Activated T-cell treated with anti-CD3 and anti-CD28 coated beads, Interleukin-2, amount 50 U/mL, for 24 hours (primary cell): ENCODE measurements at places on chromosomes 7 and 10.

- DNase-seq = no peak
Observed at GRCh38 chr7:109532262-109532992, 962.8 kb downstream of the DNAJB9 start.

GRCh38 chr7:149855361-149856305 is 17.5 kb downstream of the ZNF862 start:
- no peak for DNase-seq

- DNase-seq = no peak
Observed at GRCh38 chr10:125455431-125455830, 227.5 kb downstream of the TEX36 start.

GRCh38 chr10:120688928-120689327 is 162.2 kb upstream of the WDR11 start:
- DNase-seq = no peak

DNA sequence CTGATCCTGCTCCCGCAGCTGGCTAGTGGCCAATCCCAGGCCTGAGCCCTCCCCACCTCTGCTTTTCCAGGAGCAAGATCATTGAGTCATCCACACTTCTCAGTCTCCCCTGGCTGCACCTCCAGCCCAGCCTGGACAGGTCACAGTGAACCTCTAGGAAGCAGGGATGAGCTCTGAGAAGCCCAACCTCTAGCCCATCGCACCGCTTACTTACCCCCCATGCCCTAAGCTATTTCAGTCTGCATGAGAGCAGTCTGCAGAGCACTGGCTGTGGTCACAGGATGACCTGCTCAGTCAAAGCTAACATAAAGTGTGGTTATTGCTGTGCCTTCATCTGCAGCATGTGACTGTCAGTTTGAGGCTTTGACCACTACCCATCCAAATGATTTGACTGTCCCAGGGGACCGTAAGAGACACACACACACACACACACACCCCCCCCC is 129.2 kb downstream of the SORBS1 start:
- DNase-seq = no peak

DNA sequence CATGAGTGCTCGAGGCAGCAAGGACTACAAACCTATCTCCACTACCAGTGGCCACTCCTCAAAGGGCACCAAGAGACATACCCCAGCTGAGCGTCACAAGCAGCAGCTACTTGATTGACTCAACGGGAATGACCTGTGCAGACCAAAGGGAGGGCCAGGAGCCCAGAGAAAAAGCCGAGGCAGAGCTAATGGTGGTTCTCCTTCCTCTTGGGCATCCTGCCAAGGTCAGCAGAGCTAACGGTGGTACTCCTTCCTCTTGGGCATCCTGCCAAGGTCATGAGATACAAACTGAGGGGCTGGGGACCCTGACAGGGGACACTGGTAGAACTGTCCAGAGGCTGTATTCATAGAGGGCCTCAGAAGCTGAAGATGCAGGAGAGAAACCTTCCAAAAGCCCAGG is 60.4 kb downstream of the FAM53B start:
- no peak for DNase-seq

GRCh38 chr10:117408436-117409384 is 33.5 kb upstream of the PDZD8 start:
- no peak for DNase-seq

DNA sequence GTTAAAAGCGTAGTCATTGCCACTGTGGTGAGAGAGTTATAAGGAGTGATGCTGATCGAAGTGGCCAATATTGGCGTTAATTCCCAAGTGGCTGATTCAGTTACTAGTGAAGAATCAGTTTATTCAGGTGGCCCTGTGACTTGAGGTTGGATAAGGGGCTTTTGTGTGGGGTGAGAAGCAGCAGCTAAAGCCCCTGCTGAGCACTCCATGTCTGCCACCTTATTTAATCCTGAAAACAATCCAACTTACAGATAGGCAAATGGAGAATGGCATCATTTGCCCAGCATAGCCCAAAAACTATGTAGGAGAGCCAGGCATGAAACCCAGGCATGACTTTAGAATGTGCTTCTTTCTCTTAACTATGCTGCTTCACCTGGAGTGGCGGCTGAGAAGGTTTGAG is 222.8 kb upstream of the KLF6 start:
- no peak for DNase-seq

- DNase-seq = no peak
Observed at GRCh38 chr7:149180722-149181449, 14.5 kb upstream of the ZNF282 start.

GRCh38 chr7:155365146-155365874 is 67.6 kb downstream of the INSIG1 start:
- no peak for DNase-seq

DNA sequence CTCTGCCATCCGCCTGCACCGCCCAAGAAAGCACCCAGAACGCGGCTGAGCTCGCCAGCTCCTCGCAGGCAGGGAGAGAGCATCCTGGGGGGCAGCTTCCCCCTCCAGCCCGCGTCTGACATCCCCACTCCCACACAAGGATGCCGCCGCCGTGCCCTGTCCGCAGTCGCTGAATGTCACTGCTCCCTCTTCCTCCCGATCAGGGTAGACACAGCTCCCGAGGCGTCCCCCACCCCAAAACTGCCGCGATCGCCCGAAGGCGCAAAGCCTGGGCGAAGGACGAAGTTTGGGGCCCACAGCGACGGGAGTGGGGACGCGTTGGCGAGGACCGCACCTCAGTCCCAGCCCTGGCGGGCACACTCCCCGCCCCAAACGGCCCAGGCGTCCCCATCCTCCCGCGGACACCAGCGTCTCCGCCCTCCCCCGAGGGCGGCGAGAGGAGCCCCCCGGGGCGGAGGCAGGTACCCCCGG is 1.5 kb upstream of the KAT6B start:
- DNase-seq = peak; percentile 80

- no peak for DNase-seq
Observed at GRCh38 chr7:46569133-46569465, 648.0 kb upstream of the IGFBP3 start.

- no peak for DNase-seq
Observed at GRCh38 chr7:128703609-128704241, 31.6 kb downstream of the GARIN1A start.

GRCh38 chr7:93185303-93186027 is 37.3 kb upstream of the SAMD9L start:
- no peak for DNase-seq

- DNase-seq = no peak
Observed at GRCh38 chr10:114404171-114405010, at the start of gene AFAP1L2. AFAP1L2 (minus strand) TSS chr10:114404502; CDS start chr10:114404455, 47 bp downstream.

GRCh38 chr10:11048707-11049278 is 31.1 kb downstream of the CELF2 start:
- no peak for DNase-seq
